ENCODE measurements at places on chromosomes 16 and 17.
A peak's percentile ranks its signal among the peaks of the same experiment; 100 is the strongest.

- DNase-seq = no peak
Observed at GRCh38 chr17:574061-574460, 140.6 kb downstream of the VPS53 start.

DNA sequence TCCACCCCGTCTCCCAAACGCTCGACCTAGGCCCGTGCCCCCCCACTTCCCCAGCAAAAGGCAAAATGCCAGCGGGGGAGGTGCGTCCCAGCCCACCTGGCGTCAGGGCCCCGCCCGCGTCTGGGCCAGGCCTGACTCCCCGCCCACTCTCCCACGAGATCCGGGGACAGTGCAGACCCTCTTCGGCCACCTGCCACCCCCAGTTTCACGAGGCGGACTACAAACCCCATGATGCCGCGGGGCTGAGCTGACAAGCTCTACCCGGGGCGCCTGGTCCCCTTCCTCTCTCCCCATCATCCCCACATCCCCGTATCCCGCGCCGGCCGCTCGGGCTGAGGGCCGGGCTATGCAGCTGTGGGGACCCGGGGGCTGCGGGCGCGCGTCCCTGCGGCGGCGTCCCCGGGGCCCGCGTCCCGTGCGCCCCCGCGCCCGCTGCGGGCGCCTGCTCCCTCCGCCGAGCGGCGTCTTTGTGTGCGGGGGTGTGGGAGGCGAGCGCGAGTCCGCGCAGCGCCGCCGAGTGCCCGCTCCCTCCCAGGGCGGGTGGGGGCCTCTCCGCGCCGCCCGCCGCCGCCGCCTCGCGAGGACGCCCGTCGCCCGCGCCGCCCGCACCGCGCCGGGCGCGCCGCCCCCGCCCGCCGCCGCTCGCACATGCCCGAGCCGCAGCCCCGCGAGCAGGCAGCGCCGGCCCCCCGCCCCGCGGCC, at the start of gene ANKRD13B:
TSS of gene ANKRD13B (plus strand) at position 283 of the 702 bp plus-strand sequence. CDS start 490 bp downstream, outside the sequence.
- DNase-seq = no peak

DNA sequence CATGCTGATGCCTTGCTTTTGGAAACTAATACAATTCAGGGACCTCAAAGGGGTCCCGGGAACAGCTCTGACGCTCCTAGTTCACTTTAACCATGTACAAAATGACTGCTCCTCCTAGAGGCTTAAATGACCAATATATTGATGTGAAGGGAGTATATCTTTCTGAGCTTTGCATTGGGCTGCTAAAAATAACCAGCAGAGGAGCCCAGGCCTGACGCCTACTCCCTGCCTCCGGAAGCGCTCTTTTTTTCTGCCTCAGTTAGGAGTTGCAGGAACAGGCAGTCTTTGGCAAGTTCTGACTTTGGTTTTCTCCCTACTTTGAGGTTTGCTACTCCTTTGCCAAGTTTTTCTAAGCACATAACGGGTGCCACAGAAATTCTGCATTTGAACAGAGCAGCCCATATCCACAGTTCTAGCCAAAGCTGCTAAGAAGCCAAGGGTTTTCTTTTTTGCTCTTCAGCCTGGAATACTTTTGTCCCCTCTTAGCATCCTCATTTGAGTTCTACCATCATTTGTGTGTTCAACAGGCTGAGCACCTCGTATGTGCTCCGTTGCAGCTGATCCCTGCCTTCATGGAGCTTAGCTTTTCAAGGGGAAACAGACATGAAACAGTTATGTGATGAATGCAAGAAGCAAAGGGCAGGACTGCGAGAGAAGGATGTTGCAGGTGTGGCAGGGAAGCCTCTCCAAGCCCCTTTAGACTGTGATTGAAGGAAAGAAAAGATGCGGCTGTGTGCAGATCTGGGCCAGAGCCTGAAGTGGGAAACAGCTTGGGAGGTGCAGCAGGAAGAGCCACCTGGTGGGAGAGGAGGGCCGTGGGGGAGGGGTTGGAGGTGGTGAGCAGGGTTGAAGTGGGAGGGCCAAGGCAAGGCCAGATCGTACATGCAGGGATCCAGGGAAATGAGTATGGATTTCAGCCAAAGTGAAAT, 2.8 kb upstream of the NAGPA start:
- DNase-seq = no peak

DNA sequence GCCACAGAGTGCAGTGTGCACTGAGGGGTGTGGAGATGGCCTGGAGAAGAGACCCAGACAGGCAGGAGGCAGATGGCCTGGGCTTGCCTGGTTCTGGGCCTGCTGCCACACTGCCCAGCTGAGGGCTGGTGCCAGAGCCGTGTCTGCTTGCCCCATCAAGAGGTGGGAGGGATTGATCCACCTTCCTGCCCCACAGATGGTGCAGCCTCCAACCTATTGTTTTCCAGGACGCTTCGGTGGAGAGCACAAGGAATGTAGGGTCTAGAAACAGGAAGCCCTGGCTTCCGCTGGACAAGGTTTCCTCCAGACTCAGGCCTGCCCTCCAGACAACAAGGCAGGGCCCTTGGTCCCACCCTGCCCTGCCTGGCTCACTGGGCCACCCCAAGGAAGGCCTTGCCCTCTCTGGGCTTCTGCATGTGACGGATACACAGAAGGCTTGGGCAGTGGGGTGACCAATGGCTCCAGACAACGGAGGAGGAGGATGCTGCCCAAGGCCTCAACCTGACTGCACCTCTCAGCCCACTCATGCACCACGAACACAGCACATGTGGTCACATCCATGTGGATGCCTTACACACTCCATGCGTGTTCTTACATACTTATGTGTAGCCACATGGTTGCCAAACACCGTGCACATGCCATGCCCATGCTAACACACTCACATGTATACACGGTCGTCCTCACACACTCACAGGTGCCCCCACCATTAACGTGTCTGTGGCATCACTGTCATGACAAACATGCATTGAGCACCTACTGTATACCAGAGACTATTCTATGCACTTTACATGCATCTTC, 6.5 kb upstream of the CDH5 start:
- peak; percentile 25 for DNase-seq

DNA sequence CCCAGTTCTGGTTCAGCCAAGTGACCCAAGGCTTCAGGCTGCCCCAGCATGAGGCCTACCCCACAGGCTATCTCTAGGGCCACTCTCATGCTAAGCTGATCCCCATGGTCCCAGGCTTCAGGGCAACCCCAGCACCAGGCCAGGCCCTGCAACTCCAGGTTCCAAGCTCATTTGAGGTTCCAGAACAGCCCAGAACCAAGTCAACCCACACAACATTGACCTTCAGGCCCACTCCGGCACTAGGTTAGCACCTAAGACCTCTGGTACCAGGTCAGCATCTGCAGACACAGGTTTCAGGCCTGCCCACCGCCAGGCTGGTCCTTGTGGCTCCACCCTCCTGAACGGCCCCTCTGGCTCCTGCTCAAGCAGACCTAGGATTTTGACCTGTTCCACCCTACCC, 421.2 kb downstream of the CDH11 start:
- no peak for DNase-seq

GRCh38 chr17:81635973-81636504, 873 bp downstream of the NPLOC4 start:
- peak; percentile 49 for DNase-seq

All from AG10803 (cell line).